Nephron progenitor cell (in vitro differentiated cells): ENCODE measurements at places on chromosomes 6 and 20.

DNA sequence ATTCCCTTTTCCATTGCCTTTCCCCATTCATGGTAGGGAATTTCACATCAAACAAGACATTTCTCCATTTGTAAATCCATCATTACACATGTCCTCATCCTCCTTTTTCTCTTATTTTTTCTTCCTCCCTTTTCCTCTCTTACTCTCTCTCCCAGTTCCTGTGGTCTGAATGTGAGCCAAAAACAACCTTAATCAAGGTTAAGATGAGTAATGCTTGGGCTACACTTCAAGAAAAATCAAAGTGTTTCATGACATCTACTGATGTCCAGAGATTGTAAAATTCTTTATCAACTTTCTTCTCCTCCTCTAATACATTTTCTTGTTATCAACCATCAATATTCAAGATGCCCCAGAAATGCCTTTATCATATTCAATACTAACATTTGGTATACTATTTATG is 208.0 kb upstream of the PRND start:
- DNase-seq: no peak

- no peak for DNase-seq
Observed at GRCh38 chr20:21387528-21387927, 9.8 kb downstream of the NKX2-4 start.

DNA sequence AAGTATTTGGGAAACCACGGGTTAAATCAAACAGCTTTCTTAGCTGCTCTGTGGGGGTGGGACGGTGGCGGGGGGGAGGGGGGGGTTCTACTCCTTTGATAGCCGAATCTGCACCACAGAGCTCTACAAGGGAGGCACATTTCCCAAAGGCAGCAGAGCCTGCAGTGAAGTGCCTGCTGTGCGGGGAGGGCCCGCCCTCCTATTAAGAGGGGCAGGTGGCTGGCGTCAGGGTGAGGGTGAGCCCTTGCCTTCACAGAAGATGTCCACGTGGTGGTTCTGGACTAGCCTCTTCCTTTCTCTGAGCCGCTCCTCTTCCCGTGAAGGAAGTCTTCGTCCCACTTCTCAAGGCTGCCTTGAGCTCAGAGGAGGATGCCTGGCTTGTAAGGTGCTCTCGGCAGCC is 174.9 kb upstream of the THBS2 start:
- no peak for DNase-seq

- DNase-seq: no peak
Observed at GRCh38 chr6:112252571-112253497, 1.5 kb downstream of the LAMA4 start.

DNA sequence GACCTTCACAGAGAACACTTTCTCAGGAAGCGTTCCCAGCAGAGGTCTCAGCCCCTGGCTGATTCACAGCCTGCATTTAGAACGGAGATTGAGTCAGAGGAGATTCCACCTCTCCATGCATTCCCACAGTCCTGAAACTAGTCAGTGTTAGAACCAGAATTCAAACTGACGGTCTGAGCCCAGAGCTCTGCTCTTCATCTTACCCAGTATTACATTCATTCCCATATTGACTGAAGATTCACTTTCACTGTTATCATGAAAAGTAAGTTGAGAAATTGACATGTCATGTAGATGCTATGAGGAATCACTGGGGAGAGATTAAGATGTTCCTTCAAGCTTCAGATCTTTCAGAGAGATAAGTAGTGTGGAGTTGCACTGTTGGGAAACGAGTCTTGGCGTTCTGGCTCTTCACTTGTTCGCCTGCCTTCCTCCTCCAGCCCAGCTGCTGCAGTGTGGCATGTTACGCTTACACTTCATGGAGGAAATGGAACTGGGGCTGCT is 28.3 kb downstream of the MAS1 start:
- DNase-seq: no peak

DNA sequence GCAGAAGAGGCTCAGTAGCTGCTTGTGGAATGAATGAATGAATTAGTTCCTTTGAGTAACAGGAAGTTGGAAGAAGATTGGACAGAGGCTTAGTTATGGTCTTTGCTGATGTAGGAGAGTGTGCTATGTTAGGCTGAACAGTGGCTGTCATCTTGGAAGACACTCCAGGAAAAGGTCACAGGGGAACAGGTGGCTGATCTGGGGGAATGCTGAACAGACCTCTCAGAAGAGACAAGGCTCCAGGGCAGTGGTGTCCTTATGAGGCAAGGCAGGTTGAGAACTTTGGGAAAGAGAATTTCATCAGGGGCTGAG is 62.3 kb downstream of the UTRN start:
- no peak for DNase-seq

- DNase-seq: no peak
Observed at GRCh38 chr20:47984437-47984836, 199.2 kb upstream of the SULF2 start.

GRCh38 chr20:8388707-8389106 is 256.6 kb downstream of the PLCB1 start:
- no peak for DNase-seq

DNA sequence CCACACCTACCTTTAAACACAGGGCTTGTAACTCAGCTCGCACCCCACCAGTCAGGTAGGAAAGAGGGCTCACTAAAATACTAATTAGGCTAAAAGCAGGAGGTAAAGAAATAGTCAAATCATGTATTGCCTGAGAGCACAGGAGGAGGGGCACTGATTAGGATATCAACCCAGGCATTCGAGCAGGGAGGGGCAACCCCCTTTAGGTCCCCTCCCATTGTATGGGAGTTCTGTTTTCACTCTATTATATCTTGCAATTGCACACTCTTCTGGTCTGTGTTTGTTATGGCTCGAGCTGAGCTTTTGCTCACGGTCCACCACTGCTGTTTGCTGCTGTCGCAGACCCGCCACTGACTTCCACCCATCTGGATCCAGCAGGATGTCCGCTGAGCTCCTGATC is 657.2 kb downstream of the PRIM2 start:
- no peak for DNase-seq

DNA sequence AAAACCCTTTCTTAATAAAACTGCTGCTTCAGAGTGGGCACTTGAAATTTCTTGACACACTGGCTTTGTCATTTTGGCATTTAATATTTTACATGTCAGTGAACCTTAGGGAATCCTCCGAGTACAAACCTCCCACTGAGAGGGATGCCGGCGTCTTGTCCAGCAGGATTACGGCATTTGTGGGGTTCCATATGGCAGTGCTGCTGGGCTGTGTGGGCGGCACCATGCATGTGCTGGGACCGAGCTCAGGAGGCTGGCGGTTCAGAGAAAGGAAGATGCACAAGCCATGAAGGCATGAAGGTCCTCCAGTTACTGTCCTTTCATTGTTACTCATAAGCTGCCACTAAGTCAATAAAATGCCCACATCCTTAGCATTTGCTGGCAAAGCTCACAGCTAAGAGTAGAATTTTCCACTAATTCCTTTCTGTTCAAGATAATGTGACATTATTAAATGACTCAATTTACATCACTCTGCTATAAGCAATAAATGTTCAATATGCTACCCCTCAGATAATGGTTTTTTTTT is 61.4 kb downstream of the LY86 start:
- no peak for DNase-seq

GRCh38 chr20:59575653-59576052 is 28.7 kb upstream of the PHACTR3 start:
- no peak for DNase-seq

- DNase-seq: no peak
Observed at GRCh38 chr6:90217506-90218127, 79.0 kb downstream of the BACH2 start.

DNA sequence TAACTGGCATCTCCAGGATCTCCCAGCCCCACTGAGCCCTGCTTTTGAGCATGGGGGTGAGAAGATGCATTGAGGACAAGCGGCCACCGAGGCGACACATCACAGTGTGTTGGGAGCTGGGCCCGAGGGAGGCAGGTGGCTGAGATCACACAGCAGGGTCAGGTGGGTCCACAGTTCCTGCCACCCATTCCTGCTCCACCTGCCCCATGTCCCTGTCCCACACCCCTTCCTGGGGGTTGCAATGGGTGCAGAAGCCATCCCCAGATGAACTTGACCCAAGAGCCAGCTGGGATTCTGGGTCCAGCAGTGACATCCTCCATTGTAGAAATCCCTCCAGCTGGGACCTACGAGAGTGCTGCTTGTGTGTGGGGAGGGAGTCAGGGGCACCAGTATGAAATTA is 1.0 kb downstream of the TGM2 start:
- no peak for DNase-seq

GRCh38 chr6:115666997-115667396 is 393.7 kb downstream of the FRK start:
- DNase-seq: no peak

- no peak for DNase-seq
Observed at GRCh38 chr6:44868335-44868668, 459.8 kb upstream of the RUNX2 start.

DNA sequence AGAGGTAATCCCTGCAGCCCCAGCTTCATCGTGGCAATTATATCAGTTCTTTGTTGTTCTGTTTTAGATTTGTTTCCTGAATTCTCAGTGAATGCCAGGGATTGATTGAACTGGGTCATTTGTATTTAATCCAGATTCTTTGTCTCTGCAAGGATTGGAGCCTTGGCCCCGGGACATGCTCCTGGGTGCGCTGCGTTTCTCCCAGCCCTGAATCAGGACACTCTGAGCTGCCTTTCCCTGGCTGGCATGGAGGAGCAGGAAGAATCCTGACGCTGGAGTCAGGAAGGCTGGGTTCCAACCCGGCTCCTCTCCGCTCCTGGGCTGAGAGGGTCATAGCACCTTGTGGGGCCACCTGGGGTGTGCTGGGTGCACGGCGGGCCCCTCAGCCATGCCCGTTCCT is 545.6 kb downstream of the QKI start:
- no peak for DNase-seq

DNA sequence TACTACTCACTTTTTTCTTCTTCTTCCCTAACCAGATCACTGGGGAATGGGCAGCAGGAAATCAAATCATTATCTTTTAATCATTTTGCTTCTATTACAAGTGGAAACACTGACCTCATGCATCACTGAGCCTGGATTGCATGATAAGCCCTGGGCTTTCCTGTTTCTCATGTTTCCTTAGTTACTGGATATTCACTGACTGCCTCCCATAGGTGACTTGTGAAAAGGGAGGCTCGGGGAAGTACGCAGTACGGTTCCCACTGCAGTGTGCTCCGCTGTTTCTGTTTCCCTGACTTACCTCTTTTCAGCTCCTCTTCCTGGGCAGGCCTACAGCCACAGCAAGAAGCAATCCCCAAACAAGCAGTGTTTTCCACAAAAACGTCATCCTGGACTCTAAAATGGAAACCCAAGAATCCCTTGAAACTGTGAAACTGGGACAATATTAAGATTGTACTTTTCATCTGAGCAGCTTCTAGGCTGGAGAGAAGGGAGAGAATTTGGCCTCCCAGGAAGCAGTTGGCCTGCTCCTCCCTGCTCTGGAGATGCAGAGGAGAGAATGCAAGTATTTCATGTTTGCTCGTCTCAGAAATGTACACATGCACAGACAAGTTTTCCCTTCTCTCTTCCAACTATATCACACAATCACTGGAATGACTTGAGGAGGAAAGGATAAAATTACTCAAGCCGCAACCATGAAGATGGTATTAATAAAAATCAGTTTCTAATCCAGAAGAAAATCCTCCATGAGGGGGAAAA is 13.1 kb downstream of the BTNL2 start:
- no peak for DNase-seq

DNA sequence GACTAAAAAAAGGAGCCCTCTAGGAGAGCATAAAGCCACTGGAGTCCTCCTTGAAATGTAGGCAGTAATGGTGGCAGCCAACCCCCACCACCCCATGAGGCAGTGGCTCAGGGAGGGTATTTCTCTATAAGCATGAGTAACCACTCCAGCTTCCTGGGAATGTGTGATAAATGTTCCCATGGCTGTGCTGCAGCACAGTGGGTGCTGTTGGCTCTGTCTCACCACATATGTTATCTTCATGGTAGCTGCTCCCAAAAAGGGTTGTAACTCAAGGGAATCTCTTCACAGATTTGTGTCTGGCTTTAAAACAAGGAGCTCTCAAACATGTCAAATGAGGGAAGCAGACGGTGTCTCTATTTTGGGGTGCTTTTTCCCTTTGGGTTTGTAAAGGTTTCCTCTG is 7.5 kb upstream of the PHACTR1 start:
- no peak for DNase-seq

DNA sequence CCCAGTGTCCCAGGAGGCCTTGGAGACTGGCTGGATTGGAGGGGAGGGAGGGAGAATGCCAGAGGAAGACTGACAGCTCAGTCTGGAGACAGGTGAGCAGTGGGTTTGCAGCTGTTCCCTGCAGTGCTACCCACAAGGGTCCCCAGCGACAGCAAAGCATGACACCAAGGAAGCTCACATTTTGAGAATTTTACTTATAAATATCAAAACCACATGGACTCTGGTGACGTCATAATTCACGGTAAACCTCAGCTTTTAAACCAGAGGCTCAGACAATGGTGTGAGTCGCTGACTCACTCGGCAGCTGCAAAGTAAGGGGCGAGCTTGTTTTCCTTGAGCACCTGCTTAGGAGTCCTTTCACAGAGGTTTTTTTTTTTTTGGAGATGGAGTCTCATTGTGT is 65.2 kb downstream of the THBS2 start:
- DNase-seq: no peak

DNA sequence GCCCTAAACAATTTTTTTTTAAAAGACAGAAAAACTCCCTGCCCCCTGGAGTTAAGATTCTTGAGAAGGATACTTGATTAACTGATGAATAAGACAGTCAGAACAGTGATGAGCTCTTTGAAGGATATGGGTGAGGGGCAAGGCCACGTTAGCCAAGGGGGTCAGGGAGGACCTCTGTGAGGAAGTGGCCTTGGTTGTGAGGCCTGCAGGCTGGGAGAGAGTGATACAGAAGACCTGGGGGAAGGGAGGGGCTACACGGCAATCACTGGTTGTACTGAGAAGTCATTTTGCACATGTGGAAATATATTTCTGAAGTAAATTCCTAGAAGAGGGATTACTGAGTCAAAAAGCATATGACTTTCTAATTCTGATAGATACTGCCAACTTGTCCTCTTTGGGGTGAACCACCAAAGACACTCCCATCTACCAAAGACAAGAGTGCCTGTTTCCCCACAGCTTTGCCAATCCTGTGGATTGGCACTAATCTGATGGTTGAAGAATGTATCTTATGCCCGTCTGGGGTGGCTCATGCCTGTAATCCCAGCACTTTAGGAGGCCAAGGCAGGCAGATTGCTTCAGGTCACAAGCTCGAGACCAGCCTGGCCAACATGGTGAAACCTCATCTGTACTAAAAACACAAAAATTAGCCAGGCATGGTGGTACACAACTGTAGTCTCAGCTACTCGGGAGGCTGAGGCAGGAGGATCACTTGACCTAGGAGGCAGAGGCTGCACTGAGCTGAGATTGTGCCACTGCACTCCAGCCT is 22.3 kb upstream of the BCAS4 start:
- no peak for DNase-seq

DNA sequence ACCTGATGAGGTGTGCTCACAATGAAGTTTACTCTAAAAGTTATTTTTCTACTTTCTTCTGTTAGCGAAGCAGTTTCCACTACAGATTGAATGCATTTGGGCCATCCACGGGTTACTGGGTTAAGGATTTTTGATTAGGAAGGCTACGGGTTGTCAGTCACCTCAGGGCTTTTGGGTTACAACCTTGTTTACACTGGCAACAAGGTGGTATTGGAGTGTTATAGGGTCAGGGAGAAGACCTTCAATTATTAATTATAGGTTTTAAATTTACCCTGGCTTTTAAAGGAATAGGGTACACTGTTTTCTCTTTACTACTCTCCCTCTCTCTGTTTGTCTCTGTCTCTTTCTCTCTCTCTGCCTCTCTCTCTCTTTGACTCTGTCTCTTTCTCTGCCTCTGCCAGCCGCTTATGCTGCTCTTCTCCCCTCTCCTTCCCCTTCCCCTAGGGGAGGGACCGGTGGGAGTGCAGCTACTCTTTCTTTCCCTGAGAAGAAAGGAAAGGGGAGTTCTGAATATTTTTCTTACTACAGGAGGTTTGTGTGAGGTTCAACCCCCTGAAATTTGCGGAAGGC is 40.2 kb upstream of the AGPAT4 start:
- DNase-seq: no peak
